ENCODE measurements at places on chromosomes 1 and 21.

DNA sequence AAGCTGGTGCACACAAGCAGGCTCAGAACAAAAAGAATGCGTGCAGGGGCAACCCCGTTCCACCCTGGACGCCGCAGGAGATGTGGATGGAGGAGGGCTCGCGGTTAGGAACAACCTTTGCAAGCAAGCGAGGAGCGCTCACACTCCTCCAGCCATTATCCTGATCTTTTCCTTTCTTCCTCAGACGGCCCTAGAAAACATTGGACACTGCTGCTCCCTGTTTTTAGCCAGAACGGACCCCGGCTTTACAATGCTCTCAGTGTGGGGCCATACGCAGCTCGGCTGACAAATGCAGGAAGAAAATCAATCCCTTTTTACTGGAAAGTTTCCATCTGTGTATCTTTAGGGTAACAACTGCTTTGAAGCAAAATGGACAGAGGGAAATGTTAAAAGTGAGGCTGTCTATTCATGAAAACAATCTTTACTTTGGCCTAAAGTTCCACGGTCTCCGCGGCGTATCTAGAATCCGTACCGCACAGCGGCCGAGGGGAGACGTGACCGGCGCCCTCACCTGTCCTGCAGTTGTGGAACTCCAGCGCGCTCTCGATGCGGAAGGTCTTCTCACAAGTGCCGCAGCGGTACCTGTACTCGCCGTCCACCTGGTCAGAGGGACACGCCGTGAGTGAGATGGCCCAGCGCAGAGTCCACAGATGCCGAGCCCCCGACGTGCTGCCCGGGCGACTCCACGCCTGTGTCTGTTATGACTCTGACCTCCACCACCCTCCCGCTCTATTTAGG lies 44.0 kb downstream of the PRDM15 start:
- DNase-seq: no peak

DNA sequence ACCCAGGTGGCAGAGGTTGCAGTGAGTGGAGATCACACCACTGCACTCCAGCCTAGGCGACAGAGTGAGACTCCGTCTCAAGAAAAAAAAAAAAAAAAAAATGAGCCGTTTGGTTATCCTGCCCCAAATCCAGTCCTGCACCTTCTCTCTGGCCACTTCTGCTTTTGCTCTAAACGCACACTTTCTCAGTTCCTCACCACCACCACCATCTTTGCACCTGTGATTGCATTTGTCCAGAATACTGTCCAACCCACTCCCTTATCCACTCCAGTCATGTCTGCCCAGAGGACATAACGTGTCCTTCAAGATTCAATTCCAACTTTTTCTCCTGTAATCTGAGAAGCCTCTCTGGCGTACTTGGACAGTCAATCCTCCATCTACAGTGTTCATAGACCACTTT lies 2.2 kb upstream of the NEK2 start:
- no peak for DNase-seq

- DNase-seq: no peak
Observed at GRCh38 chr1:149942207-149942606, 5.5 kb upstream of the MTMR11 start.

DNA sequence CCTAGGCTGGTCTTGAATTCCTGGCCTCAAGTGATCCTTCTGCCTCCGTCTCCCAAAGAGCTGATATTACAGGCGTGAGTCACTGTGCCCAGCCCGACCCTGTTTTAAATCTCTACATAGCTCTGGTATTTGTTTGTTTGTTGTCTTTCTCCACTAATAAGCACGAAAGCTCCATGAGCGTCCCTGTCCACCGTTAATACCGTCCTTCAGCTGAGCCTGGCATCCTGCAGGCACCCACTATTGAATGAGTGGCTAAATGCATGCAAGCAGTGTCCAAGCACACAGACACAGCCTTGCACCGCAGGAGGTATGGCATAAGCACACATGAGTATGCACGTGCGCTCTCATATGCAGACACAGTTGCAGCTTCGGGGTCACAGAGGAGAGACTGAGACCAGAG lies 4.5 kb upstream of the COL16A1 start:
- DNase-seq: no peak

GRCh38 chr1:112114540-112114939 lies 125.1 kb upstream of the KCND3 start:
- DNase-seq: no peak

- no peak for DNase-seq
Observed at GRCh38 chr1:28343405-28343804, 14.6 kb downstream of the MED18 start.

GRCh38 chr21:21612466-21612865 lies 614.3 kb downstream of the NCAM2 start:
- DNase-seq: no peak

DNA sequence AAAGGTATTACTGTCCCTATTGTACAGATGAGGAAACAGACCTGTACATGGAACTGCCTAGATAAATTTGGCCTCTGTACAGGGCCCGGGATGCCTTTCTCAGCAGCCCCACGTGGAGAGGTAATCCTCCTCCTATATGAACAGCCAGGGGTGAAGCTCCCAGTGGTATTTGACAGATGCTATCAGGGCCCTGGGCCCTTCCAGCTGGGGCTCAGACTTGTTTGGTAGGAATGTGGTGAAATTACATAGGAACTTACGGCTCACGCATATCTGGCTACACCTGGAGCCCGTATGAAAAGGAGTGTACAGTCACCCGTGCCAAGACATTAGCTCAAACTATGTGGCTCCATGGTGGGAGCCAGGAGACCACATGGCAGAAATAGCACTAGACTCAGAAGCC lies 24.8 kb upstream of the TCEA3 start:
- DNase-seq: no peak

DNA sequence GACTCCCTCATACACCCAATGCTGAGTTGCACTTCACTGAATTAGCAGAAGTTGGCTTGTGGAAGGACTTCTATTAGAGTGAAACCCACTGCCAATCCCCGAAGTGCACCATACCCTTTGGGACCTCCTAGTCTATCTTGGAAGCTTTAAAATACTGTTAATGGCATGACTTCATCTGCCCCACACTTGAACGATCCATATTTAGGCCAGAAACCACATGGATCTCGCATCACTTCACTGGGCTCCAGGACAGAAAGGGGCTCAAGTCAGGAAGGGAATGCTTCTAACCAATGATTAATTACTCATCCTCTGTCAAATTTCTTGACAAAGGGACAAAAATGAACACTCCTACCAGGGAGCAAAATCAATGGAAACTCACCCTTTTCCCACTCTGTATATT lies 69.1 kb downstream of the BCAR3 start:
- DNase-seq: no peak

GRCh38 chr1:52771384-52771783 lies 45.1 kb downstream of the ZYG11B start:
- no peak for DNase-seq

DNA sequence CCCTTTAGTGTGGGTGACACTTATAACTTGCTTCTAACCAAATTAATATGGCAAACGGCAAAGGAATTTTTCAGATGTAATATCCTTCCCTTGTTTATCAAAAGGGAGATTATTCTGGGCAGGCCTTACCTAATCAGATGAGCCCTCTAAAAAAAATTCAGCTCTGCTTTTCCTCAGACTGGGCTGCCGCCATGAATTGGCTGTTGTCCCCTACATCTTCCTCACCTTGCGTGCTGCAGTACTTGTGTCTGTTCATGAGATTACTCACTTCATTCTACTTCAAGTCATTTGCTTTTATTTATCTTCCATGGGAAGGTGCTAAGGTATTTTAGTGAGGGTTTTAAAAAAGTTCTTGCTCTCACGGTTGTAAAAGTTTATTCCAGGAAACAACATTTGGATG lies 705.5 kb downstream of the KCNT2 start:
- no peak for DNase-seq

GRCh38 chr1:2427976-2428375 lies 15.6 kb upstream of the PEX10 start:
- no peak for DNase-seq

DNA sequence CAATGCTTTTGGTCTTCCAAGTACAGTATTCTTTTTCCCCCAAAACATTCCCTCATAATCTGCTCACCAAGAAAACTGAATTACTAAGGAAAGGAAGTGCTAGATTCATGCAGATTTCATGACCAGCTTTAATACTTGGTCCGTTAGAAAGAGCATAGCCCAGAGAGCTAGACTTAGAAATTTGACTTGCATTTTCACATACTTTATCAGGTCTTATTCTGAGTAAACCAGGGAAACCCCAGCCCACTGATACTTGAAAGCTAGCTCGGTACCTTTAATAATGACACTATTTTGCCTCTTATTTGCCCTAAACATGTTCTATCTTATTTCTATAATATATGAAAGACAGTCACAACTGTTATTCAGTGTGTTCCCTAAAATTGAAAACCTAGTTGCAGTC lies 204.5 kb downstream of the TTLL7 start:
- DNase-seq: no peak

DNA sequence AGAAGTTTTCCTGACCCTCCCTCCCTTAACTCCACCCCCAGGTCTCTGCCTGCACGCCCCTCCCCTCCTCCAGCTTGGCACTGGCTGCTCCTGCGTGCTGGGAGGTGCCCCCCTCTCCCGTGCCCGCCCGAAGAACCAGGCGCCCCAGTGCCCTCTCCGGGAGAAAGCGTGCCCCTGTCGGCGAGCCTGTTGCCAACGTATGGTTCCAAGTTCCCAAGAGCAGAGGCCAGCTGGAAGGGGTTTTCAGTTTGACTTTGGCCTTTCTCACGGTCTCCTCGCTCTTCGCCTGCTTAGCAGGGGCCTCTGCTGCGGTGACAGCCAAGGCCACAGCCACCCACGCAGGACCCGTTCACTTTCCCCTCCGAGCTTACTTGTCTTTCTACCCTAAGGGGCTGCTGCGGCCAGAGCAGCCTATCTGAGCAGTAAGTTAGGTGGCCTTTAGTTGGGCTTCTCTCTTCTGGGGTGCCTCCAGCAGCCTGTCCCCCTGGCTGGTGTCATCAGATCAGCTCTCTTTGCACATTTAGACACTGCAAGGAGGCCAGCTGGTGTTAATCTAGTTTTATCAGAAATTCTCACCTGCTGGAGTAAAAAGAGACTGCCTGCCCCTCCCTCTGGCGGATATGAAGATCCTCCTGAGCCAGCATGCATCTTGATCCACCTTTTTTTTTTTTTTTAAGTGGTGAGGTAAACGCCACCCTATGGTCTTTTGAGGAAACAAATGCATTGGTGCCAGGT lies 1.5 kb downstream of the STUM start:
- DNase-seq: peak; percentile 19

DNA sequence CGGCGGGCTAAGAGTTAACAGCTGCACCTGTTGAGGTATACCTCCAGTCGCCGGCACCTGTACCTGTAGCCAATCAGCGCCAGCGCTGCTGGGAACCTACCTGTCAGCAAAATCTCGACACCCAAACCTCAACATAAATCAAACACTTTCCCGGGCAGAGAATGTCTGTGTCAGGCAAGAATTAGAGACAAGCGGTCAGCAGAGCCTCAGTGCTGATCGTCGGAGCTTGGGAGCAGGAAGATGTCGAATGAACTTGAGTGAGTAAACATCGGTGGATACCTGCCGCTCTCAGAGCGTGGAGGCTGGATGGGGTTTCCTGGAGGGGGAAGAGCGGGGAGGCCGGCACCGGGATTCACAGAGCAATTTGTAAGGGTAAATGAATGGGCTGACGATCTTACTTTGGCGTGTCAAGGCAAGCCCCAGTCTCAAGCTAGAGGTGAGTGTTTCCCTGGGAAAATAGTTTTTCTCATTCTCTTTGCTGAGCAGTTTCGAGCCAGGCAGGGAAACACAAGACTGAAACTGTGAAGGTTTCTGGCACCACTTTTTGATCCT lies at the start of gene GRHL3:
Gene GRHL3 (plus strand): TSS at position 46 of the 552 bp plus-strand sequence. CDS start 195 bp downstream, at position 241.
- no peak for DNase-seq

DNA sequence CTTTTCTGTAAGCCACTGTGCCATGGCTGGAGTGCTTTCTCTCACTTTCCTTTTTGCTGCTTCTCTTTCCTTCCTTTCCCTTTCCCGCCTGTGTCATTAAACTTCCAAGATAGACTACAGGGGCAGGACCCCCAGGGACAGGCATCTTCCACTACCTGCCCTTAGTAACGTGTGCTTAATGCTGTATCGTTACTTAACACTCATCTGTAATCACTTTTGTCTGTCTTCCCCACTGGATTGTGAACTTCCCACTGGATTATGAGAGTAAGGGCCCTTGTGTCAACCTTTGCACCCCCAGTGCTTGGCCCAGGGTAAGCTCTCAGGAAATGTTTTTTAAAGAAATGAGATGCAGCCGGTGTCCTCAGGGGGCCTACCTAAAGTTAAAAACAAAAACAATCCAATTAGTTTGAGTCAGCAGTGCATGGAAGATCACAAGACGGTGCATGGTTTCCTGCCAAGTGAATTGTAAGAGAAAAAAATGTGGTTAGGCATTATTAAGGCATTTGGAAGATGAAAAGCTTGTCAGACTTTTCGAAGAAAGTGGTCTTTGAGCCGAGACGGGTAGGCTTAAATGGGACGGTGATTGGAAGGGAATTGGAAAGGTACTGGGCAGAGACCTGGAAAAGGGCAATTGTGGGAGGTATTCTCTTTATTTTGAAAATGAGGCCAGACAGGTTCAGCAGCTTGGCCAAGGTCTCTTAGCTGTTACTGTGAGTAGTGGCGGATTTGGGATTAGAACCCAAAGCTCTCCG lies 958 bp downstream of the LYPLAL1 start:
- no peak for DNase-seq

DNA sequence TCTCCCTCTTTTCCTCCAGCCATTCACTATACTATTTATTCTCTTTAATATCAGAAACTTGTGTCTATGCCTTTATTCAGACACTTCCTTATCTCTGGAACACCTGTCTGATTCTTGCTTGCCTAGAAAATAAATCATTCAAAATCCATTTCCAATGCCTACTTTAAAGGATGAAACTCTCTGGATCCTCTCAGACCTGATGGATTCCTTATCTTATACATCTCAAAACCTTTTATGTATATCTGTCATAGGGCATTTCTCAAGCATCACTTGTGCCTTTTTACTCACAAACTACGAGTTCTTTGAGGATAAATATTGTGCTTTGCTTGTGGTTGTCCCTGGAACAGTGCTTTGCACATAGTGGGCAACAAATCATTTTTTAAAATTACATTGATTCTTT lies 3.8 kb upstream of the ATP6V1G3 start:
- DNase-seq: no peak

DNA sequence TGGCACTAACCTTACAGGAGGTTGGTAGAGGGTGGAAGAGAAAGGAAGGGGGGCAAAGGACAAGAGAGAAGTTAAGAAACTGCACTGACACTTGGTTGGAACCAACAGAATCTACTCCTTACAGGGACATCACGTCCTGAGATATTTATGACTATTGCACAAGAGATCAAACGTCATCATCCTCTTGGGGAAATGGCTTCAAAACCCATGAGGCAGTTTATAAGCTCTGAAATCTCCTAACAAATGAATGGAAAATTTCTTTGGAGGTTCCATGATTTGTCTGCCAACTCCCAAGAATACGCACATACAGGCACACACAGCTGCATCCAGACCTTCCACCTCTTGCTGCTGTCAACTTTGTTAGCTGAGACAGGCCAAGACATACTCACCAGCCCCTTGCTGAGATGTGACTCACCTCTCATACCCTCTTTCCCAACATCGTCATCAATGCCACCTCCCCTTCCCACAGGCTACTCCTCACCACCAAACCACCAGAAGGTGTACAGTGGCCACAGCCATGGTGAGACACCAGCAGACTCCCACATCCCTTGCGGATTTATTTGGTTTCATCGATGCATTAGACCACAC lies 135.5 kb downstream of the SETD4 start:
- DNase-seq: no peak

All from CD8-positive, alpha-beta memory T cell (primary cell).